ENCODE measurements at places on chromosomes 2 and 18. TPM values are rescaled to one million over a fixed set of nuclear protein-coding genes. Genes with fewer than 3 reads are reported as not detected.

NEMP2 gene
- 10.2 TPM for total RNA-seq

- no peak overlapping the region for H3K4me3 ChIP-seq
- no peaks in the 10 kb centered on the region for H3K4me1 ChIP-seq
- H3K36me3 ChIP-seq, result no peaks in the 10 kb centered on the region
- H3K27me3 ChIP-seq, result peaks cover 6% of the 10 kb centered on the region
- peak; percentile 28 for DNase-seq
- H3K27ac ChIP-seq, result no peak overlapping the region
Observed at GRCh38 chr18:33495278-33495677, 54.8 kb upstream of the CCDC178 start.

- H3K27ac ChIP-seq, result no peak overlapping the region
- peaks cover 66% of the 10 kb centered on the region for H3K36me3 ChIP-seq
- H3K4me3 ChIP-seq, result no peak overlapping the region
- H3K4me1 ChIP-seq, result no peaks in the 10 kb centered on the region
Observed at GRCh38 chr2:37201766-37202165, 5.5 kb downstream of the CEBPZOS start.

IMPACT gene
- 25.8 TPM for total RNA-seq

CD8B2 gene
- total RNA-seq, result not detected

DNA sequence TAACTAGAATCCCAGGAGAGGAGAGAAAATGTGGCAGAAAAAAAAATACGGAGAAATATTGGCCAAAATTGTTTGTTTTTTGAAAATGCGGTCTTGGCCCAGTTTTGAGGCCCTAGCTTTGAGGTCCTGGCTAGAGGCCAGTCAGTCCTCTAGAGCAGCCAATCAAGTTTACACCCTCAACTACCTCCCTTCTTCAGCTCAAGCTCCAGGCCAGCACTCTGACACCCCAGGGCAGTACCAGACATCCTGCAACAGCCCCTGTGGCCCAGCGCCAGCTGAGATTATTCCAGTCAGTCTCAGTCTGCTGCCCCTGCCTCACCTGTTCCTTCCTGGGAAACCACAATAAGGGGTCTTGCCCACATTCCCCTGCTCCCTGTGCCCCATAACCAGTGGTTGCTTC is 107.7 kb downstream of the UGGT1 start:
- H3K4me3 ChIP-seq, result no peak overlapping the region
- H3K4me1 ChIP-seq, result no peaks in the 10 kb centered on the region
- peaks cover 8% of the 10 kb centered on the region for H3K36me3 ChIP-seq
- no peaks in the 10 kb centered on the region for H3K27me3 ChIP-seq

RBFA gene
- 20.5 TPM for total RNA-seq

GRCh38 chr18:62629031-62629430 is 86.3 kb upstream of the PHLPP1 start:
- H3K36me3 ChIP-seq, result no peaks in the 10 kb centered on the region
- H3K4me1 ChIP-seq, result peaks cover 9% of the 10 kb centered on the region
- H3K4me3 ChIP-seq, result no peak overlapping the region
- H3K27me3 ChIP-seq, result no peaks in the 10 kb centered on the region

ACVR1C gene
- 0.99 TPM for total RNA-seq

DNA sequence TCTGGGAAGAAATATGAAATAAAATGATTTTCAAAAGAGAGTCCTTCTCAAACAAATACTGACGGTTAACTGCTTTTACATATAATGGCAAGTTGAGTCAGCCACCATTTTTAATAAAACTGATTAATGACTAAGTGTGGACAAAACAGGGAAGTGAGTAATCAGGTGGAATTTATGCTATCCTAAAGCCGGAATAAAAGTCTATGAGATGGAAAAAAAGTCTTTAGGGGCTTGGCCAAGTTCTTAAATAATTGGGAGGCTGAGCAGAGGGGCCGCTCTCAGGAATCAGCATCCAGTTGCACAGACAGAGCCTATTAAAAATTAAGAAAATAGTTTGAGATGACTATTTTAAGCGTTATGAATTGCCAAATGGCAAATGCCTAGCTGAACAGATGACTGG is 58.6 kb upstream of the AFF3 start:
- no peaks in the 10 kb centered on the region for H3K36me3 ChIP-seq
- H3K4me1 ChIP-seq, result no peaks in the 10 kb centered on the region
- H3K27ac ChIP-seq, result no peak overlapping the region
- DNase-seq, result no peak

- H3K27ac ChIP-seq, result peak overlapping the region; percentile 95
- H3K4me1 ChIP-seq, result peaks cover 34% of the 10 kb centered on the region
- no peaks in the 10 kb centered on the region for H3K27me3 ChIP-seq
Observed at GRCh38 chr2:7826656-7827055, 855.2 kb upstream of the ID2 start.

- no peak overlapping the region for H3K27ac ChIP-seq
- no peaks in the 10 kb centered on the region for H3K27me3 ChIP-seq
- DNase-seq, result peak; percentile 58
- H3K36me3 ChIP-seq, result no peaks in the 10 kb centered on the region
- no peak overlapping the region for H3K4me3 ChIP-seq
Observed at GRCh38 chr18:29874519-29875098, 1167.9 kb downstream of the DSC3 start.

DNA sequence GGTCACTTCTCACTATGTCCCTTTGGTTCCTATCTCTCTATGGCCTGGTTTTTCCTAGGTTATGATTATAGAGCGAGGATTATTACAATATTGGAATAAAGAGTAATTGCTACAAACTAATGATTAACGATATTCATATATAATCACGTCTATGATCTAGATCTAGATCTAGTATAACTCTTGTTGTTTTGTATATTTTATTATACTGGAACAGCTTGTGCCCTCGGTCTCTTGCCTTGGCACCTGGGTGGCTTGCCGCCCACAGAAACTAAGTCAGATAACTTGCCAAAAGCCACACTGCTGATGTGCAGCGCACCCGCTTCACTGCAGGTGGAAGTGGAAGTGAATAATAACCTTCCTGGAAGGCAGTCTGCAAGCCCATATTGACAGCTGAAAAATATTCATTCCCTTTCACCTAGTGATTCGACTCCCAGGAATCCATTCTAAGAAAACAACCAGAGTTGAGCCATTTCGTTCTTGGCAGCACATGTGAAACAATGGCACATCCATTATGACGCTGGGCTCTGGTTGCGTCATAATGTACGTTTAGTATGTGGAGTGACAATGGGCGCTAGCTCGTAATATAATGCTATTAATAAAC is 725 bp upstream of the ANKRD53 start:
- H3K27ac ChIP-seq, result peak overlapping the region; percentile 41
- H3K4me1 ChIP-seq, result peaks cover 26% of the 10 kb centered on the region
- DNase-seq, result no peak
- H3K27me3 ChIP-seq, result peaks cover 27% of the 10 kb centered on the region
- peak overlapping the region; percentile 64 for H3K4me3 ChIP-seq
- H3K36me3 ChIP-seq, result peaks cover 18% of the 10 kb centered on the region

- no peaks in the 10 kb centered on the region for H3K27me3 ChIP-seq
- no peaks in the 10 kb centered on the region for H3K4me1 ChIP-seq
- no peak overlapping the region for H3K4me3 ChIP-seq
Observed at GRCh38 chr2:153432381-153432780, 46.2 kb downstream of the RPRM start.

SH2D6 gene
- 1.8 TPM for total RNA-seq

DPP4 gene
- 27.6 TPM for total RNA-seq

DNA sequence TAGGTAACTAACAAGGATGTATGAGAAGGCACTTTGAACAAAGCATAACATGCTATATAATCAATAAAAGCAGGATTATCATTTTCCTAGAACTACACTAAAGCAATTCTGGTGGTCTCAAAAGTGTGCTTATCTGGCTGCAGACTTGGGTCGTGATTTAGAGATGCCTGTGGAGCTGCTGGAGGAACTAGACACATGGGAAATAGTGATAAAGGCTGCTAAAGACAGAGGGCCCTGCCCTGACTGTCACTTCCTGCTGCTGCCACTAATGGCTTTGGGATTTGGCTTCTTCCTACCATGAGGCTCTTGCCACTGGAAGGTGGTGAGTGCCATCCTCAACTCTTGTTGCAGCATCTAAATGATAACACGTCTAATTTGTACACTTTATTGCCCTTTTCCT is 22.5 kb downstream of the TMEM178A start:
- no peaks in the 10 kb centered on the region for H3K4me1 ChIP-seq
- H3K27me3 ChIP-seq, result peaks cover 44% of the 10 kb centered on the region
- DNase-seq, result no peak
- no peak overlapping the region for H3K4me3 ChIP-seq
- no peak overlapping the region for H3K27ac ChIP-seq

CRYBA2 gene
- total RNA-seq, result not detected

DNA sequence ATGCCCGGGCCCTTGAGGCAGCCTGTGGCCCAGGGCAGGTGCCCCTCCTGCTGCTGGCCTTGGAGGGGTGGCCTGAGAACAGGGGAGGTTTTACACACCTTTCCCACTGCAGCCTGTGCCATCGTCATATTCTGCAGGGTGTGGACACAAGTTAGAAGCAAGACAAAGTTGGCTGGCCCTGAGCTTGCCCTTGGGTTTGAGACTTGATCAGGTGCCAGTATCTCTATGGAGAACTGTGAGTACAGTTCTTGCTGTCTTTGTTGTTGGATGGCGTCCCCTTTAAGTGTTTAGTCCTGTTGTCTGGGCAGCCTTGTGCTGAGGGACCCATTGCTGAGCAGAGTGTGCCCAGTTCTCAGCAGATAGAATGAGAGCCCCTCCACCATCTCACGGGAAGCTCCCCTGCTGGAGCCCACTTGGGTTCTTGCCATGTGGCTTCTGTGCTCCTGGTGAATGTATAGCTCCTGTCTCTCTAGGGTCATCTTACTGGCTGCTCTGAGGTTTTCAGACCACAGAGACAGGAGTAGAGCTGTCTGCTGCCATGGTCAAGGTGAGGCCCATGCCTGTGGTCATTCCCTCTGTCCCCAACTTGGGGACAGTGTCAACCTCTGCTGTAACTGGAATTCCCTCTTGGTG is 115.9 kb downstream of the SH3RF3 start:
- H3K4me1 ChIP-seq, result peaks cover 30% of the 10 kb centered on the region
- H3K4me3 ChIP-seq, result no peak overlapping the region
- no peak overlapping the region for H3K27ac ChIP-seq
- no peak for DNase-seq
- H3K36me3 ChIP-seq, result no peaks in the 10 kb centered on the region

FAP gene
- total RNA-seq, result 2.1 TPM

GRCh38 chr2:23448906-23449305 is 63.9 kb downstream of the KLHL29 start:
- H3K27ac ChIP-seq, result no peak overlapping the region
- no peak overlapping the region for H3K4me3 ChIP-seq
- no peak for DNase-seq

DNA sequence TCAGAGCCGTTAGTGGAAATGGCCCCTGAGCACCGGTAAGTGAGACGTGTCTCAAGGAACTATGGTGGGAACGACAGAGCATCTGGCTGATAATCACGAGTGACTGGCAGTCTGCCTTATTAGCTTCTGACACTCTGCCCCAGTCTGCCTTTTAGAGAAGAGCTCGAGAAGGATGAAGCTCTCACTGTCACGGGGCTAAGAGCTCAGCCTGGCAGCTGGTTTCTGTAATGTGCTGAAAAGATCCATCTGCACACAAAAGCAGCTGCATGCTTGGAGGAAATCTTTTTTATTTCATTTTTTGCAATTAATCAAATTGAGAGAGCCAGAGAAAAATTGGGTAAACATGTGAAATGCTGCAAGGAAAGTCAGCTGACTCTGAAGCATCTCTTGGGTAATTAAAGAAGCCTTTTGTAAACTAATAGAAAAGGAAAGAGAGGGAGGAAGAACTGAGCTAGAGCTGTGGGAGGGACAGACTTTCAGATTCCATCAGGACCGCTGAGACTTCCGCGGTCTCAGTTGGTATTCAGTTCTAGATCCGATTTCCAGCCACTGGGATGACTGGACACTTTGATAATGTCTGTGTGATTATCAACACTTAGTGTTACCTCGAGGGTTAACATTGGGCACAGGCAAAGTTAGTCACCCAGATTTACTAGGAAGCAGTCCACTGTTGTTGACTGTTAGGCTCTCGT is 24.4 kb downstream of the MBP start:
- H3K4me1 ChIP-seq, result peaks cover 84% of the 10 kb centered on the region
- H3K4me3 ChIP-seq, result no peak overlapping the region
- no peak overlapping the region for H3K27ac ChIP-seq
- H3K27me3 ChIP-seq, result no peaks in the 10 kb centered on the region
- no peak for DNase-seq

- no peaks in the 10 kb centered on the region for H3K36me3 ChIP-seq
- no peak overlapping the region for H3K4me3 ChIP-seq
- peaks cover 13% of the 10 kb centered on the region for H3K4me1 ChIP-seq
- no peak for DNase-seq
- H3K27ac ChIP-seq, result no peak overlapping the region
- H3K27me3 ChIP-seq, result no peaks in the 10 kb centered on the region
Observed at GRCh38 chr2:162994718-162995117, 156.2 kb upstream of the KCNH7 start.

DNA sequence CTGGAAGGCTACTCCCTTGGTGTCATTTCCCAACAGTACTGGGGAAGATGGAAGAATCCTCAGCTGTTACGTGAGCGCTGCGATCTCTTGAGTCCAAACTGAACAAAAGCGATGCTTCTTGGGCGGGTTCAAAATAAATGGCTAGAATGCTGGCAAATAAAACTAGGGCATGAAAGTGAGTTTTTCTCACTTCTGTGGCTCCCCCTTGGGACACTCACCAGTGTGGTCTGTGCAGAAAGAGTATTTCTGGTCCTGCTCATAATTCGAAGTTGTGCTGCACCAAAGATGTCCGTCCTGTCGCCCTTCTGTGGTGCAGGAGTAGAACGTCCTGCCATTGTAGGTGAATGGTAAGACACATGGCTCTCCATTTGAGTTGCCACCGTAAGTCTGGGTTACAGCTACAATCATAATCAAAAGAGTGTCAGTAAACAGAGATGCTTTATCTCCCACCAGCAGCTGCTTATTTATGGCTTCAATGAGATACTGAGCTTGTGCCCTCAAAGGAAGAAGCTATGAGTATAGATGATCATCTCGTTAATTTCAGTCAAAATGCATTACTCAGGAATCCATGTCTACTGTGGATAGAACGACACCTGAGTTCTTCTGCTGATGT is 11.8 kb downstream of the FN1 start:
- H3K4me1 ChIP-seq, result no peaks in the 10 kb centered on the region
- H3K27me3 ChIP-seq, result no peaks in the 10 kb centered on the region
- DNase-seq, result no peak
- no peak overlapping the region for H3K4me3 ChIP-seq
- H3K27ac ChIP-seq, result no peak overlapping the region

RAD51AP2 gene
- total RNA-seq, result not detected

DNA sequence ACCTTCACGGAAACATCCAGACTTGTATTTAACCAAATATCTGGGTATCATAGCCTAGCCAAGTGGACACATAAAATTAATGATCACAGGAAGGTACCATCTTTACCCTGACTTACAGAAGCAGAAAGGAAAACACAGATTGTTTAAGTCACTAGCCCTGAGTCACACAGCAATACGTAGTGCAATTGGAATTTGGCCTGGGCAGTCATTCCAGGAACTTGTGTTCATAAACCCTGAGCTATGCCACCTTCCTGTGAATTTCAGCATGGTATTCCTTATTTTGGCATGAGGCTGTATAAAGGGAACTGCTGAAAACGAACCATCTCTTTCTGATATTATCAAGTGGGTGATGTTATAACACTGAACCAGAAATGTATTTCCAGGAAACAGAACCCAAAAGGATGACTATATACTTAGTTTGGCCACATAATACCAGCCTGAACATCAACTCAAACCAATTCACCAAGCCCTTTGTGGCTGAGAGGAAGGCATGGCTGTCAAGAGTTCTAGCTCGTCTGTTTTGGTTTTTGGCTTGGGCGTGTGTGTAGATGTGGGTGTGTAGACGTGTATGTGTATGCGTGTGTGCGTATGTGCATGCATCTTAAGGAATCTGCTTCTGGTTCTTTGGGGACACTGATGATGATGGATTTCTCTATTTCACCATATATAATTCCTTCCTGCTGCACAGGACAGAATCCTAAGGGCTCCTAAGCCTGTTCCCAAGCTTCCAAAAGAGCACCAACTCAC is 533.4 kb upstream of the ID2 start:
- peak; percentile 48 for DNase-seq
- no peaks in the 10 kb centered on the region for H3K27me3 ChIP-seq
- H3K4me1 ChIP-seq, result peaks cover 6% of the 10 kb centered on the region
- no peak overlapping the region for H3K4me3 ChIP-seq
- no peaks in the 10 kb centered on the region for H3K36me3 ChIP-seq

Data from Calu3 (cell line).